NCI-H460 (cell line): ENCODE measurements at places on chromosomes 12 and 14. TPM values are rescaled to one million over a fixed set of nuclear protein-coding genes. Genes with fewer than 3 reads are reported as not detected.

Gene GUCY2C
- not detected in 2 replicates for total RNA-seq

Gene NEUROD4
- total RNA-seq: not detected in 2 replicates

Gene ATXN2
- total RNA-seq: 22.7 and 33.4 TPM in 2 replicates

Gene TBC1D30
- 6.3 and 6.6 TPM in 2 replicates for total RNA-seq

Gene RIMBP2
- total RNA-seq: 0.02 TPM in 1 of 2 replicates, not detected in the other

Gene PIWIL1
- total RNA-seq: 0.02 TPM in 1 of 2 replicates, not detected in the other

Gene HSPB8
- 35.8 and 36.9 TPM in 2 replicates for total RNA-seq

Gene MYF5
- total RNA-seq: not detected in 2 replicates

Gene CAPS2
- total RNA-seq: 12.4 and 15.7 TPM in 2 replicates

Gene NGB
- total RNA-seq: not detected in 2 replicates

Gene GPX2
- total RNA-seq: not detected in 2 replicates

Gene ANAPC5
- total RNA-seq: 114 and 118 TPM in 2 replicates

Gene SH2B3
- total RNA-seq: 40.6 and 43.3 TPM in 2 replicates

Gene EAPP
- 47.5 and 50.0 TPM in 2 replicates for total RNA-seq

Gene ACRBP
- 0.40 TPM in 1 of 2 replicates, not detected in the other for total RNA-seq

Gene SLC17A8
- total RNA-seq: not detected in 2 replicates

Gene ASIC1
- 4.7 and 6.0 TPM in 2 replicates for total RNA-seq

Gene LMNTD1
- 0.15 TPM in 1 of 2 replicates, not detected in the other for total RNA-seq

Gene ZDHHC22
- not detected in 2 replicates for total RNA-seq

Gene OASL
- 0.17 TPM in 1 of 2 replicates, not detected in the other for total RNA-seq

Gene GDF11
- total RNA-seq: 1.0 and 2.0 TPM in 2 replicates

Gene AKAP5
- total RNA-seq: 0.12 and 0.22 TPM in 2 replicates

Gene MMAB
- total RNA-seq: 25.6 and 34.6 TPM in 2 replicates

Gene MIPOL1
- 24.4 and 29.7 TPM in 2 replicates for total RNA-seq

Gene RIC8B
- 7.9 and 10.4 TPM in 2 replicates for total RNA-seq

Gene KRT74
- not detected in 2 replicates for total RNA-seq

Gene KCNJ8
- 2.7 and 2.9 TPM in 2 replicates for total RNA-seq

Gene B4GALNT3
- 1.4 and 1.7 TPM in 2 replicates for total RNA-seq

Gene KRAS
- total RNA-seq: 18.6 and 22.6 TPM in 2 replicates

Gene TAS2R46
- total RNA-seq: 0.49 and 1.6 TPM in 2 replicates

Gene FAM90A1
- total RNA-seq: not detected in 2 replicates

Gene CCDC196
- total RNA-seq: not detected in 2 replicates

Gene APOLD1
- 0.42 and 1.4 TPM in 2 replicates for total RNA-seq

Gene G2E3
- 40.0 and 48.9 TPM in 2 replicates for total RNA-seq

Gene NDUFA12
- 154 and 175 TPM in 2 replicates for total RNA-seq

Gene AQP5
- not detected in 2 replicates for total RNA-seq

Gene NAA30
- 30.9 and 32.7 TPM in 2 replicates for total RNA-seq
